NCI-H446 treated with DMSO at 0.1 percent for 48 hours (cell line): ENCODE measurements at places on chromosomes 5 and 9.

GRCh38 chr5:59496524-59497134 lies 396.9 kb downstream of the PDE4D start:
- no peak for DNase-seq

DNA sequence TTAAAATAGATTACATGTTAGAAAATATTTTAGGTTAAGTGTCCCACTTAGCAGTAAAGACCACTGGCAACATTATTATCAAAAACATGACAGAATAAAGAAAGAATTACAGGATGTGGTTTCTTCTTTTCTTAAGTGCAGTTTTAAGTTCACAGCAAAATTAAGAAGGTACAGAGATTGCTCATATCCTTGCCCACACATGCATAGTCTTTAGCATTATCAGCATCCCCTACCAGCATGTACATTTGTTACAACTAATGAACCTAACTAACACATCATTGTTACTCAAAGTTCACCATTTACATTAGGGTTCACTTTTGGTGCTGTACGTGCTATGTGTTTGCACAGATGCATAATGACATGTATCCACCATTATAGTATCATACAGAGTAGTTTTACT lies 837.7 kb upstream of the CDH9 start:
- DNase-seq, result no peak

GRCh38 chr5:3325201-3325971 lies 270.2 kb upstream of the IRX1 start:
- DNase-seq, result no peak

GRCh38 chr5:66851306-66851705 lies 255.1 kb downstream of the MAST4 start:
- no peak for DNase-seq

DNA sequence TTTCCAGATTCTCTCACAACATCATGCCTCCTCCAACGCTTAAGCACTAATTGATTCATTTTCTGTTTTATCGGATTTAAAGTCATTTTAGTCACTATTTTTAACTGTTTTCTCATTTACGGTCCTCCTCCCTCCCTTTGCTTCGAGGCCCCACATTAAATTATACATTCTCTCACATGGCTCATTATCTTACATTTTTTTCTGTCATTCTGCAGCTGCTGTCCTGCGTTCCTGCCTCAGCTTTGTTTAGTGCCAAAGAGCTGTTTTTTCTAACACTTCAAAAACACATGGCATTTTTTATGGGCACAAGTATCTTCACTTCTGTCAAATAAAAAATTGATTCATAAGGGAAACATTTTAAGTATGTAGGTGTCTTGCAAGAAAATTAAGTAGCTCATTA lies 130.1 kb upstream of the FST start:
- DNase-seq, result no peak

GRCh38 chr9:70963554-70963953 lies 157.9 kb downstream of the TRPM3 start:
- no peak for DNase-seq

GRCh38 chr5:109413458-109413857 lies 3.7 kb upstream of the PJA2 start:
- peak; percentile 84 for DNase-seq

DNA sequence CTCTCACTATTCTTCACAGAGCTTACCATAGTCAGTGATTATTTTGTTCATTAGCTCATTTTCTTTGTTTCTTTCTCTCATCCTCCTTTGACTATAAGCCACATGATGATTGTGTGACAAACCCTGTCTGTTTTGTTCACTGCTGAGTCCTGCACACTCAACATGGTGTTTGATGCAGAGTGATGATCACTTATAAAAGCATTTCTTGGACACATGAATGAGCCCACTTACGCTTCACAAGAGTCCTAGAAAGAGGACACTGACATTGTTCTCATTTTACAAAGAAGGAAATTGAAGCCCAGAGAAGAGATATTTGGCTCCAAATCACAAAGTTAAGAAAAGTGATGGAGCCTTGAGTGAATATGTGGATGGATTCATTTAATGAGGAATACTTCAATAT lies 13.4 kb downstream of the ABLIM3 start:
- no peak for DNase-seq

GRCh38 chr9:104074876-104075275 lies 19.2 kb upstream of the SMC2 start:
- no peak for DNase-seq

- DNase-seq, result no peak
Measured at GRCh38 chr9:68530618-68531017, 10.1 kb downstream of the TMEM252 start.

DNA sequence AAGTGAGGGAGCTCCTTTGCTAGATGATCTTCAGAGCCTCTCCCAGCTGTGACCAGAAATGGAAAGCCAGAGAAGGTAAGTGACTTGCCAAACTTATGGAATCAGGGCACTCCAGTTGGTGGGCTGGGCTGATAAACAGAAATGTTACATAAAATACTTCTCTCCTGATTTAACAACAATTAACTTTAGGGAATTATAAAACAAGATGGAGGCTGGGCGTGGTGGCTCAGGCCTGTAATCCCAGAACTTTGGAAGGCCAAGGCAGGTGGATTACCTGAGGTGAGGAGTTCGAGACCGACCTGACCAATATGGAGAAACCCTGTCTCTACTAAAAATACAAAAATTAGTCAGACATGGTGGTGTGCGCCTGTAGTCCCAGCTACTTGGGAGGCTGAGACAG lies 899 bp upstream of the MED10 start:
- no peak for DNase-seq

GRCh38 chr5:74185599-74185998 lies 454.9 kb downstream of the ENC1 start:
- peak; percentile 62 for DNase-seq

GRCh38 chr9:120210274-120210673 lies 369.7 kb downstream of the CDK5RAP2 start:
- DNase-seq, result no peak
